ENCODE measurements at places on chromosomes 6 and 20.

DNA sequence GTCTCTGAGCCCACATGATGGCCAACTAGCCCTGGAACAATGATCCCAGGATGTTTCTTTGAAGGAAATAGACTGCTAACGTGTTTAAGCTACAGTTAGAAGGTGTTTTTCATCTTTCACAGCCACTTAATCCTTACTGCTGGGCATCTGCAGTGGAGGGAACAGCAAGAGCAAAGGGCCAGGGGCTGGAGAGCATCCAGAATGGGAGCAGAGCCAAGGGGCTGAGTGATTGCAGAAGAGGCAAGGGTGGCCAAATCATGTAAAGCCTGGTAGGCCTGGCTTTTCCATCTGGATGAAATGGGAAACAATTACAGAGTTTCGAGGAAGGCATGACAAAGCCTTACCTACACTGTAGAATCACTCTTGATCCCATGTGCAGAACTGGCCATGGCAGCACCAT, 18.7 kb upstream of the LAMP5 start:
- DNase-seq: no peak

- DNase-seq: no peak
Observed at GRCh38 chr6:84549917-84550316, 214.5 kb downstream of the TBX18 start.

GRCh38 chr6:148525453-148525852, 182.8 kb downstream of the SASH1 start:
- DNase-seq: no peak

- no peak for DNase-seq
Observed at GRCh38 chr6:37686111-37686510, 11.6 kb downstream of the MDGA1 start.

DNA sequence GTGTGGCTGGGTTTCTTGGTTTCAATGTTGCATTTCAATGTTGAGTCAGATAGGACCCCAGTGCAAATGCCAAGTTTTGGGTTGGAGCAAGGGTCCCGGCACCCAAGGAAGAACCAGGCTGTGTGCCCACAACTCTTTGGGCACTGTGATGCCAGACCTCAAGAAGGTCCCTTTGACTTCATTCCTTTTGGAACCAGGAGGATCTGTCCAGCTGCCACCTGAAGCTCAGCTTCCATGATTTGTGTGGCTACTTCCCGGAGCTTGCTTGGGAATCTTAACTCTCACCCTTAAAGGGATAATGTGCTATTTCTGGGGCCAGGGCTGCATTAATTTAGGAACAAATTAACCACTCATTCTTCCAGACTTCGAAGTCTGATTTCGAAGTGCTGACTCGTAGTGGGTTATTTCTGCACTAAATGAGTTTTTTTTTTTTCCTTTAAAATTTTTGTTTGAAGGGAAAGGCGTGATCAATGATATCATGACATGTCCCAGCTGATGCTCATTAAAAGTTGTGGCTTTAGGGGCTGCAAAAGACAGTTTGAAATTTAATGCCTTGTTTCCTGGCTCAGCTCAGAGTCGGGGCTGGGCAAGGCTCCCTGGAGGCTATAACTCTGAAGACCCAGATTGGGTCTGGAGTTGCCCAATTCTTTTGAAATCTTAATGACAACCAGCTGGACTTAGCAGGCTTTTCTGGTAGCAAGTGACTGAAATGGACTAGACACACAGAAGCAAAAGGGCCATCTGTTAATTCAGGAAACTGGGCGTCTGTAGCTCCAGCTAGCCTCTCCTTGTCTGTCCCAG, 24.0 kb upstream of the PHACTR3 start:
- DNase-seq: no peak

DNA sequence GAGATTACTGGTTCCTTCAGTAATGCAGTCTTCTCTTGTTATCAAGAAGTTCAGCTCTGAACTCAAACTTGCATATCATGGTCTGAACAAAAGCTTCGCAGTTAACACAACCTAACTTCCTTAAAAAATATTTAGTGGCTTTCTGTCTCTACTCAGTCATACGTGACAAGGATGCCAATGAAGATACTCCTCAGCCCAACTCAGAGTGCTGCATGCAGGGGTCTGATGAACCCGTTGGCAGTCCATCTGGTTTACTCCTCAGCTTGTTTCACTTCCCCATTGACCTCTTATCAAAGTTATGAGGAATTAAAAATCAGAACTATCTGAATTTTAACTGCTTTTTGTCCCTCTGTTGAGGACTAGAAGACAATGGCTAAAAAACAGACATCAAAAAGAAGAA, 56.6 kb upstream of the RIN2 start:
- DNase-seq: no peak

- DNase-seq: no peak
Observed at GRCh38 chr6:151634336-151634720, 140.5 kb downstream of the CCDC170 start.

- no peak for DNase-seq
Observed at GRCh38 chr6:72386324-72386723, 235.5 kb upstream of the KCNQ5 start.

DNA sequence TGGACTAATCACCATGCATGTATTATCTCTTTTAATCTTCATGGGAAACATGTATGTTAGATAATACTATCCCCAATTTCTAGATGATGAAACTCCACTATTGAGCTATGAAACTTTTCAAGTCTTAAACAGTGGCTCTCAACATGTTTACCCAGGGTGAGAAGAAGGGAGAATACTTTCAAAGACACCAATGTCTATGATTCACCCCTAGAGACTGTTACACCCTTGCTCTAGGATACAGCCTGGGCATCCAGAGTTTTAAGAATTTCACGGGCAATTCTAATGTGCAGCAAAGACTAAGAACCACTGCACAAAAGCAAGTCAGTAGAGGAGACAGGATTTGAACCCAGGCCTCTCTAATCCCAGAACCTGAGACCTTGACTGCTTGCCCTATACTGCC, 47.8 kb downstream of the GFOD1 start:
- DNase-seq: no peak

DNA sequence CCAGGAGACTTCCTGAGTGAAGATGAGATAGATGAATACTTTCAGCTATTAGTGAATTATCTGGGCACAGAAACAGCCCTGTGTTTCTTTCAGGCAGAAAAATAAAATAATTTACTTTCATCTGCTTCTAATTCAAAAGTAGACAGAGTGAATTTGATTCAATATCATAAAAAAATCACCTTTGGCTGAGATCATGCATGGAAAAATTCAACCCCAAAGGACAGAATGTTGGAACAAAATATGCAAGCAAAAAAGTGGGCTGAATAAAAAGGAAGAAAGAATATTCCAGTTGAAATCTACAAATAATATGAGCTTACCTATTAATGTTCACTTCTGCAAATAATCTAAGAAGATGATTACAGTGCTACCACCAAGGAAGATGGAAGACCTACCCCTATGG, 546.9 kb downstream of the TFAP2B start:
- DNase-seq: no peak

GRCh38 chr6:8429821-8430220, 5.5 kb downstream of the SLC35B3 start:
- no peak for DNase-seq

- DNase-seq: no peak
Observed at GRCh38 chr6:153994004-153994403, 45.0 kb upstream of the OPRM1 start.

GRCh38 chr6:56860475-56860874, 94.4 kb upstream of the BEND6 start:
- DNase-seq: no peak

GRCh38 chr20:38554986-38555385, 26.0 kb upstream of the ADIG start:
- no peak for DNase-seq

DNA sequence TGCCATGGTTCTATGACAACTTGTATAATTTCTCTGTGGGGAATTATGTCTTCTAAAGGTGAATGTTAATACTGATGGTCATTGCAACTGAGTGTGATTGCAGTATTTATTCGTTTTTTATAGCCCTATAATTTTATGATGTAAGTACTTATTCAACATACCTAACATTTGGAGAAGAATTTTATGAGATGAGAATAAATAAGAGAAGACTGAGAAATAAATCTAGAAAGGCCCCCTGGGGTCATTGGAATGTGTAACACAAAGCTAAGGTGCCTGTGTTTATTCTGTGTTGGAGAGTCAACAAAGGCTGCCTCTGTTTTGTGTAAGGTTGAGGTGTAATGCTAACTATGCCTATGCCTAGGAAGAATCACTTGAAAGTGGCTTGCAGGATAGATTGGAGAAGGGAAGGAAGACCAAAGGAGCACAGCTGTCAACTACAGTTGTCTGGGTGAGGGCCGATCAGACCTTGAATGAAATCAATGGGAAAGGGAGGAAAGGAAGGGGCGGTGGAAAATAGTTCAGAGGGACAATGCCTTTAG, 1076.7 kb downstream of the KIF16B start:
- no peak for DNase-seq

DNA sequence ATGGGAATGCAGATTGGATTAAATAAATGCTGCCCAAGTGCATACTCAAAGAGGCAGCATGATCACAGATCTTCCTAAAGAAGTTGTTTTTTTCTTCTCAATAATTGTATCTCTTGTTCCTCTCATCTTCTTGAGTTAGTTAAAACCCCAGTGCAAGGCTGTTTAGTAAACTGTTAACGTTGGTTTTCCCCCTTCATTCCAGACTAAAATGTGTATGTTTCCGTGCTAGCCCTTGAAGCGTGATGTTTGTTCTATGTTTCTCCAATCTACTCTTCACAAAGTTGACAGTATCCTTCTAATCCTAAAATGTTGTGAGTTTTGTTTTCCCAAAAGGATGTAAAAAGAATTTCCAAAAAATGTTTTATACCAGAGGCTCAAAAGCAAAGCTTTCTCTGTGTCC, 15.6 kb downstream of the CYP24A1 start:
- DNase-seq: no peak

GRCh38 chr6:38364775-38365174, 275.0 kb downstream of the BTBD9 start:
- no peak for DNase-seq

- no peak for DNase-seq
Observed at GRCh38 chr6:100617633-100618350, 153.1 kb upstream of the SIM1 start.

GRCh38 chr6:148244217-148244935, 98.3 kb upstream of the SASH1 start:
- DNase-seq: no peak

- DNase-seq: no peak
Observed at GRCh38 chr20:49388744-49389143, 93.7 kb downstream of the KCNB1 start.

DNA sequence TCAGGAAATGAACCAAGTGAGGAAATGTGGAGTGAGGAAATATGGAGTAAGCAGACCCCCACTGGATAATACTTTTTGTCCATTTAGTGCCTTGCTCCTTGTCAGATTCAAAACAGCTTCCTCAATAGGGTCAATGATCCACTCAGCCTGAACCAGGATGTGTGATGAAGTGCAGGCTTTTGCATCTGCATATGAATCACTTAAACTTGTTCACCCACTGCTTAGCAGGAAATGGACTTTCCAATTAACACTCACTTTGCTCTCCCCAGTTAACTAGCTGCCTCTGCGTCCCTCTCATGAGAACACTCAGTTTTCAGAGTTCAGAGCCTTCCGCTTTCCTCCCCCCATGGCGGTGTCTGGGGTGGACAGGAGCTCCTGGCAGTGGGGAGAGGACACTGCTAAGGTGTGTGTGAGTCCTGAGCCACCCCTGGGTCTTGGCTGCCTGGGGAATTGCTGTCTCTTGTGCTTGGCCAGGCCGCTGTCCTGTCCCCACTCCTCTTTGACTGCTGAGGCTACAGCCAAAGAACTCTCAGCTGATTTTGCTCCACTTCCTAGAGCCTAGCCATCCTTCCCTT, 621.8 kb downstream of the CDH26 start:
- no peak for DNase-seq

GRCh38 chr6:13762611-13763441, 51.2 kb upstream of the RANBP9 start:
- no peak for DNase-seq

GRCh38 chr20:58296051-58296837, 13.3 kb upstream of the RAB22A start:
- no peak for DNase-seq

DNA sequence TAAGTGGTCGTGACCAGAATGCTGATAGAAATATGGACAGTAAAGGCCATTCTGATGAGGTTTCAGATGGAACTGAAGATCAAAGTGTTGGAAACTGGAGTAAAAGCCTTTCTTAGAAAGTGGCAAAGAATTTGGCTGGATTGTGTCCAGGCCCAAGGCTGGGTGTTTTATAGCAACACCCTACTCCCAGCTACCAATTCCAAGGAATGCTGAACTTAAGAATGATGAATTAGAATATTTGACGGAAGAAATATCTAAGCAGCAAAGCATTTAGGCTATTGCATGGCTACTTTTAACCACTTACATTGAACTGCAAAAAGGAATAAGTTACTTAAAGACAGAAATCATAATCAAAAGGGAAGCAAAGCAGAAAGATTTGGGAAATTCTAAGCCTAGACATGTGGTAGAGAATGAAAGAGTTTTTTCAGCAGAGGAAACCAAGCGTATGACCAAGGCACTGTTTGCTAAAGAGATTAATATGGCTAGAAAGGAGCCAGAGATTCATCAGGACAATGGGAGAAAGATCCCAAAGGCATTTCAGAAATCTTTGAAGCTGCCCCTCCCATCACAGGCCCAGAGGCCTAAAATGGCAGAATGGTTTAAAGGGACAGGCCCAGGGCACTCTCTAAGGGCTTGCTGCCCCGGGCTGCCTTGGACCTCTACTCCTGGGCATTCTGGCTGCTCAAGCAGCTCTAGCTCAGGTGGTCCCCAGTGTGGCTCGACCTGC, 25.8 kb downstream of the SDHAF4 start:
- DNase-seq: no peak

DNA sequence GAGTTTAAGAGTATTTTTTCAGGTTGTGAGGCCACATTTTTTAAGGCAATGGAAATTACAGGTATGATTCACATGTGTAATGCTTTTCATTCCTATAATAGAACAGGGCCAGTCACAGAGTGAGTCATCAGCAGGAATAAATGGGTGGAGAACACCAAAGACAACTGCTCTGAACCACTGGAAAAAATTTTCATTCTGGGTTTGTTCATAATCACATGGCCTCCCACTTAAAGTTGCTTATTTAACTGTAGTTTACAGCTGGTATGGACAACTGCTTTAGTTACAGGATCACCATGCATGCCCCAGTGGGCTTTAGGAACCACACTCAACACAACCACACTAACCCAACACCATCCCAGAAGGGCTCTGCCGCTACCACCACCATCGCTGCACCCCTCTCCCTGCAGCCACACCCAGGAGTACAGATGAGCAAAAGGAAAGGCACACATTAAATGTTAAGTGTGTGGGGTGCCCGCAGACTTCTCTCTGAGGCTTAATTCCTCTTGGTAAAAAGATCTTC, 107.0 kb upstream of the DST start:
- DNase-seq: no peak

GRCh38 chr20:34375977-34376430, 12.9 kb downstream of the ITCH start:
- DNase-seq: no peak

- no peak for DNase-seq
Observed at GRCh38 chr20:10276878-10277580, 58.4 kb downstream of the SNAP25 start.

DNA sequence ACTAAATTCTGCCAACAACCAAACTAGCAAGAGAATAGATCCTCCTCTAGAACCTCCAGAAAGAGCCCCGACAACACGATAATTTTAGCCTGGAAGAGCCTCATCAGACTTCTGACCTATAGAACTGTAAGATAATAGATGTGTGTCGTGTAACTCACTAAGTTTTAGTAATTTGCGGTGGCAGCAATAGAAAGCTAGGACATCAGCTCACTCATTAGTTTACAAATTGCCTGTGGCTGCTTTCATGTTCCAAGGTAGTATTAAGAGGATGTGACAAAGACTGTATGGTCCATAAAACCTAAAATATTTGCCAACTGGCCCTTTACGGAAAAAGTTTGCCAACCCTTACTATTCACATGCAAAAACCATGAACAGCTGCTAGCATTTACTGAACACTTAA, 17.3 kb downstream of the CYP24A1 start:
- DNase-seq: no peak

Data from T-cell (primary cell).